Left kidney (tissue), 8 donors: ENCODE measurements at places on chromosomes 4 and X. TPM values are rescaled to one million over a fixed set of nuclear protein-coding genes. Genes with fewer than 3 reads are reported as not detected.

- DNase-seq: no peak
Observed at GRCh38 chrX:135346975-135347374, 37.7 kb downstream of the ETDC start.

The CEP135 gene
- polyA plus RNA-seq: 29.3 TPM

The NMU gene
- 7.7 TPM for polyA plus RNA-seq

The CENPVL1 gene
- 0.28 TPM for polyA plus RNA-seq
